Stimulated activated naive B cell treated with anti-CD40 and anti-IgM and Interleukin-4, amounts not matched to agents 10 μg/mL and 1 μg/mL and 100 μg/mL, for 72 hours (primary cell): ENCODE measurements at places on chromosomes 7 and 10.

- peak; percentile 44 for DNase-seq
Measured at GRCh38 chr10:22253580-22253882, 35.7 kb upstream of the EBLN1 start.

- no peak for DNase-seq
Measured at GRCh38 chr7:42753811-42754363, 158.0 kb downstream of the C7orf25 start.

DNA sequence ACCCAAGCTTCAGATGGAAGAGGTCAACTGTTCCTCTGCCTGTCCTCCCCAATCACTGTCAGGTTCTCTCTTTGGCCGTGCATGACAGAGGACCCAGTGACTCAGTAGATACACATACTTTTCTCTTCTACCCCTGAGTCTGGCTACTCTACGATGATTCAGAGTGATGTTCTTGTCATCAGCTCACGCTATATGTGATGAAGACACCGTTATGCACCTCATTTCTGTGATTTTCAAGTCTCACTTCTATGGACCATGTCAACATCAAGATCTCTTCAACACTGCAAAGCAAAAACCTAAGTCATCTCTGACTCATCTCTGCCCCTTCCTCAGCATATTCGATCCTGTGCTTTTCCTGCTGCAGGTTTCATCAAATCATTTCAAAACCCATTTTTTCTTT, 76.6 kb upstream of the DGKI start:
- no peak for DNase-seq

GRCh38 chr10:100182281-100182680, 3.5 kb downstream of the ERLIN1 start:
- no peak for DNase-seq

DNA sequence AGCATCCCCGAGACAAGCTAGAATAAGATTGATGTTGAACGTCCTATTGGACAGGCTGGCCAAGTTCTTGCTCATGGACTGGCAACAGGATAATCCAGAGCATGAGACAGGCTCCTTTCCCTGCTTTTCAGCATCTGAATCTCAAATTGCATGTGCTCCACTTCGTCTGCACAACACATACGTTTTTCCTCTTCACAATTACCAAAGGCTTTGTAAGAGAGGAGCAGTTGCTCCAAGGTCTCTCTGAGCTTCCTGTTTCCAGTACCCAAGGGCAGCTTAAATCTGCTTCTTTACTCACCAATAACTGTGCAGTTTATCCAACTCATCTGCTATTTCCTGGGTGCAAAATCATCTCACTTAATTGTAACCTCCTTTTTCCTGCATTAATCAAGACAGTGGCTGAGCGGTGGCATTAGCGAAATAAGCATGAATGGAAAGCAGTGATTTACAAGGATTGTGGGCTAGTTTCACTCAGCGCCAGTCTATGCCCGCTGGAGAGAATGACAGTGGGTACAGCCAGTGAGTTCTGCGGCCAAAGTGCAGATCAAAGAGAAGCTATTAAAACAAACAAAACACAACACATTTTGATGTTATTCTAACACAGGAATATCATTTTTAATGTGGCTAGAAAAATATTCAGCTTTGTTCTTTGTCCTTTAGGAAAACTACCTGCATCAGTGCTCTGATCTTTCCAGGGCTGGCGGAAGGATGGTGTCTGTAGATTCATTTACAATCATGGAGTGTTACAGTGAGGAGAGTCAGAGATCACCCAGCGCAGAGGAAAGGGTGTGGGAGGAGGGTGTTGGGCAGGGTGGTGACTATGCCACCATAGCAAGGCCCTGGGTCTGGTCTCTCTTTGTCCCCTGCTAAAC, 79.8 kb downstream of the CHN2 start:
- no peak for DNase-seq

DNA sequence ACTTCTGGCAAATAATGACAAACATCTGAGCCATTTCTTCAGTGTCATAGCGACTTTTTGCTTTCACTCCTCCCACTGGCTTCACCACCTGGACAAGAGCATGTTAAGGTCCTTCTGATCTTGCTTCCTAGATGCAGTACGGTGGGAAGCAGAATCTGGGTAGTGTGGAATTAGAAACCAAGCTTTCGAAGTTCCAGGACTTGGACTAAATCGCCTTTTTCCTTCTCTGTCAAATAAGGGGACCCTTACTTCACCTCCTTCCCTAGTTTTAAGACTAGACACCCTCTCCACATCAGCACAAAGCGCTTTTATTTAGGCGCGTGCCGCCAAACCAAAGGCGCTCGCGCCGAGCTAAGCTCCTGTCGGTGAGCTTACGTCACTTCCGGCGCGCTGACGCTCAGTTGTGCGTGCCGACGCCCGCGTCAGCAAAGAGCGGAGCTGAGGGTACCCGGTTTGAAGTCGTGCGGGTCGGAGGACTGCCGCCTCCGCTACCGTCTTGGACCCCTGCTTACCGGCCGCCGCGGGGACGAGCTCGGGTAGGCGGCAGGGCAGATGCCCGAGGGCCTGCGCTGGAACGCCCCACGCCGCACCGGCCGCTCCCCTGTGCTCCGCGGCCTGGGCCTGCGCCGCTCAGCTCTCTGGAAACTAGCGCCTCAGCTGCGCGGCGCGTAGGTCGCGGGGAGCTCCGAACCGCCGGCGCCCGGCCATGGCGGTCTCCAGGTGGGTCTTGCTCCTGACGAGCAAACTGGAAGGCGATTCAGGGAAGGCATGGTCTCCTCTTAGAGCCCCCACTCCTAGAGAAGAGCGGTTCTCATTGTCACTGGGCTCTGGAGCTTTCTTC, at the start of gene BTAF1:
TSS of gene BTAF1 (plus strand) at position 400 of the 841 bp plus-strand sequence. CDS start at position 707, 307 bp downstream.
- peak; percentile 88 for DNase-seq
